ENCODE measurements at places on chromosomes 3 and 15. TPM values are rescaled to one million over a fixed set of nuclear protein-coding genes. Genes with fewer than 3 reads are reported as not detected.

The IGF2BP2 gene
- total RNA-seq = 0.28 TPM

GRCh38 chr3:183868796-183869195, 15.9 kb downstream of the PARL start:
- no peak for DNase-seq

- DNase-seq = no peak
These were observed 121.8 kb upstream of the NLGN1 start for GRCh38 chr3:173275740-173276139.

DNA sequence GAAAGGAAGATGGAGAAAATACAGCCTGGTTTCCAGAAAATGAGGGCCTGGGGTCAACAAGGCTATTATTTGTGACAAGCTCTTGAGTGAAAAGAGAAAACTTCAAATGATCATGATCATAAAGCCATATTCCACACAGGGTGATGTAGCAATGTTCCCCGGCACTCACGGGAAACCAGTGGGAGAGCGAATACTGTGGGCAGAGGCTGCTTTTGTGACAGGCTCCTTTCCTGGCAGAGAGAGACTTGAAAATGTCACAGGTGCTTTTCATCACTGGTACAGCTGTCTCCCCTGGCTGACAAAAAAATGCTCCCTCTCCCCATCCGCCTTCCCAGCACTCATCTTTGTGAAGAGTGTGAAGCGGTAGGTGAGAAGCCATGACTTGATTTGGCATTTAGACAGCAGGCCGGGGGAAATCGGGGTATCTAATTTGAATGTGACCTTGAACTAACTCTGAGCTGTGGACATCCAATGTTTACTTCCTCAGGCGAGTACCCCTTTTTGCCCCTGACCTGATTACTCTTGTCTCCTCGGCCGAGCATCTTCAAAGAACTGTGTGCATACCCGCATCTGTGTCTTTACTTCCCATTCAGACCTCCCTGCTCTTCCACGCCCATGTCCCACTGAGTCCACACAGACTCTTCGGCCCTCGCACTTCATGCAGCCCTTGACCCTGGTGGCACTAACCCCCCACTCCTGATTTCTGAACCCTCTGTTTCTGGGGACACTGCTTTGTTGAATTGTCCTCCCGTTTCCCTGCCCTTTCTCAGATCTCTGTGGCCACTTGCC, 23.2 kb downstream of the CA12 start:
- no peak for DNase-seq

DNA sequence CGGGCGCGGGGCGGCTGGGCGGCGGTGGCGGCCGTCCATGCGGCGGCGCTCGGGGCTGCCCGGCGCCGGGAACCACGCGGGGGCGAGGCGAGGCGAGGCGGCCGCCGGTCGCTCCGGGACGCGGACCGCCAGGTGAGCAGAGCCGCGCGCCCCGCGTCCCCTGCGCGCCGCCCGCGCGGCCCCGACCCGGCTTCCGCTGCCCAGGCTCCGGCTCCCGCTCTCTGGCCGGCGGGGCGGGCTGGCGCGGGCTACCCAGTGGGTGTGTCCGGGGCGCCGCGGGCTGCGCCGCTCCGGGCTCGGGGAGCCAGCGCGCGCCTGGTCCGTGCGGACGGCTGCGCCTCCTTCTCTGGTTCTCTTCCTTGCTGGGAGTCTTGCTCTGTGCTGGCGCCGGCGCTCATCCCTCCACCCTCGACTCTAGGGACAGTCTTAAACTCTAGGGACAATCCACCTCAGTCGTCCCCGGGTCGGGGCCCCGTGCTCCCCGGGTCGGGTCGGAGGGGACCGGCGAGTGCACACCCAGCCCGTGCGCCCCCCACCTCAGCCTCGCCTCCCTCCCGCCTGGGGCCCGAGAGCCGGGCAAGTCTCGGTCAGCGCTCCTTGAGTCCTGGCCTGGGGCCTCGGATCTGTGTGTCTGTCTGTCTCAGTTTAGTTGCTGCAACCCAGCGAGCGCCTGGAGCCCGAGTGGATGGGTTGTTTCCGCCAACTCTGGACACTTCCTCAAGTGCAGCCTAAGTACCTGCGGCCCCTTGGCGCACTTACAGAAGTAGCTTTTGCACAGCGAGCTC, 488 bp downstream of the THSD4 start:
- peak; percentile 5 for DNase-seq

DNA sequence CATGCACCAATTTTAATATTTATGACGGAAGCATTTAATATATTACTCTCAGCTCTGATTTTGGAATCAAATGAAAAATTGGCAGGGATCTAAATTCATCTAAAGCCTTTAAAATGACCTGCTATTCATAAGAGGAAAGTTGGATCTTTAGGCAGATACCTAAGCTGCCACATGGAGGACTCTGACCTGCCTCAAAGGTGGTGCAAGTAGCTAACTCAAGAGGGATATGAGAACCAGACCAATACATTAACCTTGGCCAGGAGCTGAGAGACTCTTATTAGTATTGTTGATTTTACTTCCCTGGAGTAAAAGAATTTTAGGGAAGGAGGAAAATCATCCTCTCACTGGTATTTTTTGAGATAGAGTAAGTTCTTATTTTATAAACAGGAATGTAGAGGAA, 17.7 kb downstream of the ZNF654 start:
- no peak for DNase-seq

- DNase-seq = peak; percentile 47
These were observed 3.8 kb downstream of the NRROS start for GRCh38 chr3:196643201-196643749.

DNA sequence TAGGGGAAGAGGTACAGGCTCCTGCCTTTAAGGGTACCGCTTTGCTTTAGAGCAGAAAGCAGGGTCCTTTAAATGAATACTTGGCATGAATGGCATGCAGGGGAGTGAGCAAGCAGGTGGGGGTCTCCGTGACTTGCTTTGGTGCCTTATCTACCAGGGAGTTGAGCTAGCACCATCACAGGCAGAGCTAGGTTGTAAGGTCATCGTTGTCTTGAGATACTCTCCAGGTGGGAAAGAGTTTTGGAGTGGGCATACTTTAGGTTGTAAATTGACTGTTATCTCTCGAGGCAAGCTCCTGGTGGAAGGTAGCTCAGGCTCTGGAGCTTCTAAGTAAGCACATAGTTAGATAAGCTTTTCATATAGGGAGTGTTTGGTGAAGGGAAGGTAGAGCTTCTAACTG, 5.6 kb downstream of the GASK1A start:
- no peak for DNase-seq
